ENCODE measurements at places on chromosomes 7 and 10.

- no peak for DNase-seq
Observed at GRCh38 chr7:106053109-106053508, 59.0 kb downstream of the SYPL1 start.

DNA sequence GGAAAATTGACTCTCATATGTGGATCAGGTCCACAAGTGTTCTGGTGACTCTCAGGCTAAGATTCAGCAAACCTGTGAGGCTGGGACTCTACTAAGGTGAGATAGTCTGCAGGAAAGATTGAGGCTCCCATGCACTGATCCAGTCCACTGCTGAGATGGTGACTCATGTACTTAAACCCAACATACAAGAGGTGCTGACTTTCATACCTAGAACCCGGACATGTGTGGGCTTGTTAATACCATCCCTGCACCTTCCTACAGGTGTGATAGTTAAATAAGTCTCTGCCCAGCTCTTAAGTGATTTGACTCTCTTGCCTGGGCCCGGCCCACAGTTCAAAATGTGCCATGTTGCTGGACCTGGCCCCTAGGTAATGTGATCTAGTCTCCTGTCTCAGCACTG, 27.1 kb upstream of the ZNF107 start:
- no peak for DNase-seq

DNA sequence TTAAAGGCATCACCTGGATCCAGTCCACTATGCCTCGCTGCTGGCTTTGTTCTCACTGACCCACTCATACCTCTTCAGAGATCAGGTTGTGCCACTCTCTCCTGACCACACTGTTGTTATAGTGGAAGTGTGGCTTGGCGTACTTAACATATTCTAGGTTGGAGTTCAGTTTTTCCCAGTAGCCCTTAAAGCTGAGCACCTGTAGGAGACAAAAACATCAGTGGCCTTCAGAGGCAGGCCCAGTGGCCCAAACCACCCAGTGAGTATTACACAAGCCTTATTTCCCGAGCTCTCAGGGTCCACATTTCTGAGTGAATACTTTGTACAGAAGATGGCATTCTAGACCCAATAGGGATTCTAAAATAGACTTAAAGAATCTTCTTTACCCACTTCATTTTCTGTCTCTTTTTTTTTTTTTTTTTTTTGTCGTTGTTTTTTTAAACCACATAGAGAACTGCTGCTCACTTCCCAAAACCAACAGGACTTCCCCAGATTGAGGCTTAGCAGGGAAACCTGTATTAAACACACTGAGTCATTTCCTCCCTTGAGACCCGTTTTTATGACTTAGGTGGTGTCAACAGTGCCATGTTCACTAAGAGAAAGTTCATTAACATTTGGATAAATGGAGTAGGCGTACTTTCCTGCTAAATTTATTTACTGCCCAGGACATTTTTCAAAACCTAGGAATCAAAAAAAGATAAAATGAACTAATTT, 85.8 kb downstream of the GSAP start:
- DNase-seq = no peak

DNA sequence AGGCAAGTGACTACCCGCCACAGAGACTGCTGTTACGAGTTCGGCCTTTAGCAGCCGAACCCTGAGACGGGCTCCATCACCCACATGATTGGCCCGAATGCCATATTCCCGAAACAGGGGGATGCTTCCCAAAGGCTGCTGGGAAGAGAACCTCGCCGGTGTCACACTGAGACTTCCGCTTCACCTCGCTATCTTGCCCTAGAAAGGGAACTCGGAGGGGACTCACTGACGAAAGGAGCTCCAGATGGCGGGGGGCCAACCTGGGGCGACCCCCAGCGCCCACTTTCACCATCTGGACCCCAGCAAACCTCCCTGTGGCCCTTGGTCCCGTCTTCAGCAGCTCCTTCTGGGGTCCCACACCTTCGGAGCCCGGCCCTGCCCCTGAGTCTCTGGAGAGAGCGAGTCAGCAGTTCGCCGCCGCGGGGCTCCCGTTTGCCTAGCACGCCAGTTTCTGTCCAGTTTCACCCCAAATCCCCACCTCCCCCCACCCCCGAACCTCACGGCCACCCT, 529 bp downstream of the HPS1 start:
- DNase-seq = no peak

- no peak for DNase-seq
Observed at GRCh38 chr10:64344211-64344610, 823.0 kb downstream of the REEP3 start.

GRCh38 chr7:100642534-100642907, 1.2 kb upstream of the TFR2 start:
- no peak for DNase-seq

GRCh38 chr10:93334901-93335327, 147.2 kb downstream of the MYOF start:
- DNase-seq = no peak

DNA sequence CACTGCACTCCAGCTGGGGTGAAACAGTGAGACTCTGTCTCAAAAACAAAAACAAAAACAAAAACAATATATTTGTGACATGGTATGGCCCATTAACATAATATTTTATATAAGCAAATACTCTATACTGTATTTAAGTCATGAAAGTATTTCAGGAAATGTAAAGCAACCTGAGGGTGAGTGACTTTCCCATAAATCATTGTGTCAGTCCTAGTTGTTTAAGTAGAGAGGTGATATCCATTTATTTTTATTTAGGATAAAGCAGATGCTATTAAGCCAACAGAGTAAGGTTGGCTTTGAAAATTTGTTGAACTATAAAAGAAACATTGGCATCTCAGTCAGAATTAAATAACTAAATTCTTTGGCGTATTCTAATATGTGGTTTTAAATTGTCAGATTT, 60.5 kb downstream of the MKLN1 start:
- no peak for DNase-seq

GRCh38 chr7:924541-925231, 29.8 kb downstream of the ADAP1 start:
- no peak for DNase-seq

DNA sequence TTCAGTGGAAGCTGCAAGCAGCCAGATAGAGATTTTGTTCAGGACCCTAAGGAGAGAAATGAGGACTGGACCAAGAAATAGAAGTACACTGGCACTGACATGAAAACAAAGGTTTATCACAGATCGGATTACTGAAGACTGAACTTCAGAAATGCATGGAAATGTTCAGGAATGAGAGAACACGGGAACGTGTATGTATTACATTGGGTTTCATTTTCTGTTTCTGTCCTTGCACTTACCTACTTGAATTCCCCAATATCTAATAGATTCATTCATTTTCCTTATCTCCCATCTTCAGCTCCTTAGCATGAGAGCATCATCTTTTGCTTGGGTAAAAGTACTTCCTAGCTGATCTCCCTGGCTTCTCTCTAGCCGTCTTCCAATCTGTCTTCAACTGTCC, 114.5 kb downstream of the CACNB2 start:
- no peak for DNase-seq

GRCh38 chr7:45159296-45159695, 1.7 kb downstream of the RAMP3 start:
- DNase-seq = no peak

GRCh38 chr10:8066124-8066523, 11.6 kb downstream of the GATA3 start:
- DNase-seq = no peak

GRCh38 chr10:119006451-119007210, 22.9 kb upstream of the NANOS1 start:
- peak; percentile 96 for DNase-seq

DNA sequence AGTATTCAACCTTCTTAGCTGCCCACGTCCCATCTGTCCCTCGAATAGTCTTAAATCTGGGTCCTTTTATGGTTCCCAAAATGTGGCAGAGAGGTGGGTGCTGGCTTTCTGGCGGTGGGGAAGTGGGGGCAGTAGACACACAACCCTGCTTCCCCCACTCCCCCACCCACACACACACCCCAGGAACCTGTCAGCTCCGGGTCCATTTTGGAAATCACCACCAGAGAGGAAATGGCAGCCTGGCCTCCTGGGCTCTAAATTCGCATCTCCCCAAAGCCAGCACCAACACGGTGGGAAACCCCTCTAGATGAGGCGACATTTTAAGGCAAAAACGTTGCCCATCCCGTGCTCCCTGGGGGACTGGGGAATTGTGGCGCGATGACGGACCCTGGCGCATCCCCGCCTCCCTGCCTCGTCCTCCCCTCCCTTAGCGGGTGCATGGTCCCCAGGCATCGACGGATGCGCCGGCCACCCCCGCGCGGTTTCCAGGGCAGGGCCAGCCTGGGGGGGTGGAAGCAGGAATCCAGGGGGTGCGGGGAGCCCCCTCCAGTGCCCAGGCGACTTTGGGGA, 702 bp downstream of the TMEM130 start:
- no peak for DNase-seq
